Osteoblast (primary cell): ENCODE measurements at places on chromosomes 4 and X. TPM values are rescaled to one million over a fixed set of nuclear protein-coding genes. Genes with fewer than 3 reads are reported as not detected.

- DNase-seq, result no peak
Observed at GRCh38 chr4:26141051-26141721, 179.6 kb upstream of the RBPJ start.

GRCh38 chrX:9503261-9503660 lies 38.4 kb downstream of the TBL1X start:
- no peak for DNase-seq

GRCh38 chr4:185213877-185214276 lies 4.5 kb downstream of the SNX25 start:
- no peak for DNase-seq

GRCh38 chr4:123380728-123381716 lies 15.6 kb upstream of the SPRY1 start:
- DNase-seq, result peak; percentile 13

GRCh38 chr4:138113819-138114400 lies 128.2 kb downstream of the SLC7A11 start:
- no peak for DNase-seq

- no peak for DNase-seq
Observed at GRCh38 chrX:108267557-108267956, 170.7 kb downstream of the COL4A6 start.

TBX22 gene
- not detected in 2 replicates for total RNA-seq

DNA sequence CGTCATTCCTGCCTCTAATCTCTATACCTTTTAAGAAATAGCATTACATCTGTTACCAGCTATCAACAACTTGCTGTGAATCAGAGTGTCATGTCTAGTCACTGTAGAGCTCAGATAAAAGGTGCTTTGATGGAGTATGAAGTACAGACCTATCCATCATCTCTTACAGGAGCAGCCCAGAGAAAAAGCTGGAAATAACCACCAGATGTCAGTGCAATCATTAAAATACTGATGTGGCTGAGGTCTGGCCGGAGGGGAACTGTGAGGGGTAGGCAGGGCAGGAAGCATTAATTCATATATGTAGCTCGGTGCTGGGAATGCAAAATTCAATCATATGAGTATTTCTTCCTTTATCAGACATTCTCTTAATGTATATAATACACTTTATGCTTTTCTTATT lies 100.6 kb downstream of the AKAP4 start:
- DNase-seq, result peak; percentile 36

- no peak for DNase-seq
Observed at GRCh38 chr4:153782581-153782980, 6.3 kb downstream of the SFRP2 start.

EXOC1L gene
- total RNA-seq, result not detected in 2 replicates

DNA sequence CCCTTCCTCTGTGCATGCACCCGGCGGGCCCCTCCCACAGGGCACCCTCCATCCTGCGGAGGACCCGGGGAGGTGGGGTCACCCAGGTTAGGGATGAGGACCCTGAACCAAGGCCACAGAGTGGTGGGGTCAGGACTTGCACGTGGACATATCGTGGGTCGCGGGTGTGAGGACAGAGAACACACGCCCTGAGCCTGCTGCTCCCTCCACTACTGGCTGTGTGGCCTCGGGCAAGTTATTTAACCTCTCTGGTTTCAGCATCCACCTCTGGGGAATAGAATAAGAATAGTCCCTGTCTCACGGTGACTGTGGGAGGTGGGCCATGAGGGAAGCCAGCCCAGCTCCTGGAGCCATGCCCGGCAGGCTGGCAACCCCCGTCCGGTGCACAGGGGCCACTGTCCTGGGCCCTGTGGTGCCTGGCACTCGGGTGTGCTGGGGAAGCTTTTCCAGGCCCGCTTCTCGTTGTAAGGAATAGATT lies 5.1 kb downstream of the PSAPL1 start:
- peak; percentile 46 for DNase-seq

DNA sequence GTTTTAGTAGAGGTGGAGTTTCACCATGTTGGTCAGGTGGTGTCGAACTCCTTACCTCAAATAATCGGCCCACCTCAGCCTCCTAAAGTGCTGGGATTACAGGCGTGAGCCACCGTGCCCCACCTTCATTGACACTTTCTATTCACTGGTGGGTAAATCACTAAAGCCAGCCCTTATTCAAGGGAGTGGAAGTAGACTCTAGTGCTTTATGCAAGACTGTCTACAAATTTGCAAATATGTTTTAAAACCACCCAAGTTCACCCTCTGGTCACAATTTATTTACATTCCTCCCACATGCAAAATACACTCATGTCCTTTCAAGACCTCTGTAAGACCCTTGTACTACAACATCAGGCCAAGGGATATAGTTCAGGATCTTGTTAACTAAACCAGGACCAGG lies 45.0 kb downstream of the SLC34A2 start:
- no peak for DNase-seq

GRCh38 chr4:183702492-183702891 lies 43.4 kb downstream of the TRAPPC11 start:
- DNase-seq, result no peak

GRCh38 chr4:188372058-188372457 lies 232.8 kb downstream of the TRIML1 start:
- peak; percentile 34 for DNase-seq

INTU gene
- total RNA-seq, result 7.6 and 8.3 TPM in 2 replicates

SNX12 gene
- total RNA-seq, result 64.5 and 67.7 TPM in 2 replicates

DNA sequence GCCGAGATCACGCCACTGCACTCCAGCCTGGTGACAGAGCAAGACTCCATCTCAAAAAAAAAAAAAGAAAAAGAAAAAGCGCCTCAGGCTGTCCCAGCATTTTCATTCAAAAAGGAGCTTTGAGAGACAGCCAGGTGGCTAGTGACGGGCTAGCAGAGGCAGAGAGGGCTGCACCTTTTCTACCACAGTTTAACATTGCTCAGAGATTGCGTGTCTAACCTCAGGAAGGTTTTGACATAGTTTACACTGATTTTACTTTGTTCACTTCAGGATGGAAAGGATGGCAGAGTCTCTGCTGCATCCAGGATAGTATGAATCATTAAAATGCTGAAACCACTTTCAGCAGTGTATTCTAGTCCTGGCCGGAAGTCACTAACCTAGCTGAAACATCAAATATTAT lies 28.1 kb downstream of the ZFP42 start:
- DNase-seq, result no peak

DNA sequence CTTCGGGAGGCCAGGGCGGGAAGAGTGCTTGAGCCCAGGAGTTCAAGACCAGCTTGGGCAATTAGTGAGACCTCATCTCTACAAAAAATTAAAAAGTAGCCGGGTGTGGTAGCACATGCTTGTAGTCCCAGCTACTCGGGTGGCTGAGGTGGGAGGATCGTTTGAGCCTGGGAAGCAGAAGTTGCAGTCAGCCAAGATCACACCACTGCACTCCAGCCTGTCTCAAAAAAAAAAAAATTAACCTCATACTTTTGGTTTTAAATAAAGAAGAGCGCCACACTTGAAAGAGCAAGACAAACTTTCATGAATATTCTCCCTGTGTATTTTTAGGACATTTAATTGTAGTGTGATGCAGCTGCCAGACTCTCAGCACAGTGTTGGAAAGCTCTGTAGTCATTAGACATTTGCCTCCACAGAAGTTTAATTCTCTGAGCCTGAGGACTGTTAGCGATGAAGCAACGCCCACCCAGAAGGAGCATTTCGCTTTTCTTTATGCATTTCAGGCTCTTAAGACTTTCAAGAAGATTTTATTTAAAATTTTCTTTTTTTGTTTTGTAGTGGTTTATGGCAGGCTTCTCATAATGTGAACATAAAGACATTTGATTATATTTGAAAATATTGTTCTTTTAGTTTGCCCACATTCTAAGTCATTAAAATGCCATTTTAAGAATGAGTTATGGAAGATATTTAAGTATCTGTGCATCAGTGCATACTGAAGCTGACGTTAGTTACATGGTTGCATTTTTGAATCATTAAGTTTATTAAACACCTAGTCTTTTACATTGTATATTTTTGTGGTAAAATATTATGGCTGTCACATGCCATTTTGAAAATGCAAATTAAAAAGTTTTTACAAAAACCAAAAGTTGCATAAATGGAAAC lies 45.8 kb downstream of the DCLK2 start:
- DNase-seq, result no peak

GRCh38 chrX:124127496-124127895 lies 166.0 kb downstream of the STAG2 start:
- peak; percentile 47 for DNase-seq

DNA sequence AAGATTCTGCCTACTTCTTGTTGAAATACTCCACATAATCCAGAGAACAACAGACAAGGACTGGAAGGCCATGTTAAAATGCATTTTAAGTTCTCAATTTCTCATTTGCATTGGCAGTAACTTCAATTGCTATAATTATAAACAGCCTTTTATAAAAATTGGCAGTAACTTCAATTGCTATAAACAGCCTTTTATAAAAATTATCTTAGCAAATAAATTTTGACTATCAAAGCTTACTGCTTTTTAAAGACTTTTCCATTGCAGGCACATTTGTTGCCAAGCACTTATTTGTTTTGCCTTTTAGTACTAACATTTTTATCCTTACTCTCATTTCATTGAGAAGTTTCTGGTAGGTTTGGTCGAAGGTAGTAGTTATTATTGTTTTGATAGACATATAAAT lies 17.8 kb downstream of the SCFD2 start:
- no peak for DNase-seq

PHEX gene
- 0.88 and 1.4 TPM in 2 replicates for total RNA-seq

DNA sequence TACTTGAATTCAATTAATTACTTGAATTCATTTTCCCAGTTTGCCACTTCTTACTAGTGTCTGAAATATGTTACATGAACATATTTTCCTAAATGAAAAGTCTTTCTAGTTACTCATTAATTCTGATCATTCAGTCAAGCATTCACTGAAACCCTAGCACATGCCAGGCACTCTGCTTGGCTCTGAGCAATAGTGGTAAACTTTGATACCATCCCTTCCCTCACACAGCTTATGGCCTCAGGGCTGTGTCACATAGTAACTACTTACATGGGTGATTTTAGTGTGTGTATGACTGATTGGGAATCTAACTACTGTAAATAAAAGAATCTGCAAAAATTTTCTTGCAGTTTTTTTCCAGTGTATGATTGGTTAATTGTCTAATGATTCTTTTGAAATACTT lies 32.7 kb downstream of the METAP1 start:
- no peak for DNase-seq

- DNase-seq, result peak; percentile 5
Observed at GRCh38 chr4:41957634-41958033, 22.4 kb downstream of the TMEM33 start.
